ENCODE measurements at places on chromosomes 13 and 19. TPM values are rescaled to one million over a fixed set of nuclear protein-coding genes. Genes with fewer than 3 reads are reported as not detected.

The ZNF28 gene
- 27.2 TPM for total RNA-seq

GRCh38 chr19:6800991-6801484 is 28.5 kb downstream of the VAV1 start:
- H3K27me3 ChIP-seq: no peaks in the 10 kb centered on the region
- no peak overlapping the region for H3K27ac ChIP-seq

DNA sequence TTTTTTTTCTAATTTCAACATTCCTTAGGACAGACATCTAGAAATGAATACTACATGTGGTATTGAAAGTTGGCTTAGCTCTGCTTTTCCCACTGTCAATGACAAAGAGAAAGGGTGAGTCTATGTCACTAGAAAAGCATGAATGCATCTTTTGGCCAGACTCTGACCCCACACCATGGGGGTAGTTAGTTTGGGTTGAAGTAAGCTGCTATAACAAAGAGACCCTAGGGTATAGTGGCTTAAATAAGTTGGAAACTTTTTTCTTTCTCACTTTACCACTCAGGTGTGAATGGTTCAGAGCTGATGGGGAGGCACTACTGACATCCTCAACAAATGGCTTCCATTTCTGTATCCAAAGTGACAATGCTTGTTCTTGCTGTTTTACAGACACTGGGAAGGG is 161.5 kb downstream of the DLEU7 start:
- H3K27me3 ChIP-seq: no peaks in the 10 kb centered on the region
- H3K27ac ChIP-seq: no peak overlapping the region
- DNase-seq: no peak
- H3K4me1 ChIP-seq: peaks cover 1% of the 10 kb centered on the region
- no peaks in the 10 kb centered on the region for H3K36me3 ChIP-seq

DNA sequence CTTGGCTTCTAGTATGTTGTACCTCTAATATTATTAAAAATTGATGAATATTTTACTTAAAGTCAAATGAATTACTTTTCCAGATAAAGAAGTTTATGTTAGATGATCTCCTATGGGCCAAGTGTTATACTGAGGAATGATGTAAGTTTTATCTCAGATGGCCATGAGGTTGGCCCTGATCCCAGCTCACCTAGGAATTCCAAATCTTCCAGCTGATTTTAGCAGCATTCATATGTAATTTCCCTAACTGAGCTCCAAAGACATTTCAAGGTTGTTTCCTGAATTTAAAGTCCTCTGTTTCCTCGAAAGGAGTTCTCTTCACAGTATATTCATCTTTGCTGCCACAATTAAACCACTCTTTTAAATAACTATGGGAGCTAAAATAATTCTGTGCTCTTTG is 1670.4 kb upstream of the SPRY2 start:
- H3K36me3 ChIP-seq: no peaks in the 10 kb centered on the region
- no peaks in the 10 kb centered on the region for H3K27me3 ChIP-seq
- H3K27ac ChIP-seq: no peak overlapping the region

DNA sequence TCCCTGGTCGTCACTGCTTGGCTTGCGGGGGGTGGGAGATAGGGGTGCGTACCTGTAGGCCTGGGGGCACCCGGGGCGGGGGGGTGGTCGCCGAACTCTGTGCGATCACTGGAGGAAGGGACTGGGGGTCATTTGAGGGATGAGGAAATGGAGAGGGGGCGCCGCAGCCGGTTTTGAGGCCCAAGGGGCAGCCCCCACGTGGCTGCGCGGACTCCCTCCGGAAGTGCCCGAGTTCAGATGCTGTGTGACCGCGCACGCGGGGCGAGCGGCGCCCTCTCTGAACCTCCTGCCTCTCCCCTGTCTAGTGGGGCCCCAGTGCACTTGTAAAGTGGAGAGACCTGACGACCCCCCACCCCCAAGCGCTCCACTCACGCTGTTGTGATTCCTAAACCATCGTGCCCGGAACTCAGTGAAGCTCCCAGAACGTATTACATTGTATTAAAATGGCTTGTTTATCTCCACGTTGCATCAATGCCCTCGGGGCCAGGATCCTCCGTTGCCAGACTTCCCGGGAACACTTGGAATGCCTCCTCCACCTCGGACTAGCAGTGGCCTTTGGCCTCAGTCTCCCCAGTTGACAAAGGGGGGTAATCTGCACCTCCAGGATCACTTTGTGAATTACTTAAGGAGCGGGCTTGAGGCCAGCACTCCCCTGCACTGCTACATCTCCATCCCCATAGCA is 3.0 kb upstream of the NANOS3 start:
- H3K27me3 ChIP-seq: no peaks in the 10 kb centered on the region
- no peak overlapping the region for H3K27ac ChIP-seq
- H3K4me3 ChIP-seq: no peak overlapping the region
- H3K36me3 ChIP-seq: no peaks in the 10 kb centered on the region

- H3K27ac ChIP-seq: no peak overlapping the region
- no peak overlapping the region for H3K4me3 ChIP-seq
- no peaks in the 10 kb centered on the region for H3K36me3 ChIP-seq
- no peaks in the 10 kb centered on the region for H3K4me1 ChIP-seq
- DNase-seq: no peak
Measured at GRCh38 chr19:15874821-15875474, 22.9 kb downstream of the CYP4F2 start.
